ENCODE measurements at places on chromosomes 1 and 21.

DNA sequence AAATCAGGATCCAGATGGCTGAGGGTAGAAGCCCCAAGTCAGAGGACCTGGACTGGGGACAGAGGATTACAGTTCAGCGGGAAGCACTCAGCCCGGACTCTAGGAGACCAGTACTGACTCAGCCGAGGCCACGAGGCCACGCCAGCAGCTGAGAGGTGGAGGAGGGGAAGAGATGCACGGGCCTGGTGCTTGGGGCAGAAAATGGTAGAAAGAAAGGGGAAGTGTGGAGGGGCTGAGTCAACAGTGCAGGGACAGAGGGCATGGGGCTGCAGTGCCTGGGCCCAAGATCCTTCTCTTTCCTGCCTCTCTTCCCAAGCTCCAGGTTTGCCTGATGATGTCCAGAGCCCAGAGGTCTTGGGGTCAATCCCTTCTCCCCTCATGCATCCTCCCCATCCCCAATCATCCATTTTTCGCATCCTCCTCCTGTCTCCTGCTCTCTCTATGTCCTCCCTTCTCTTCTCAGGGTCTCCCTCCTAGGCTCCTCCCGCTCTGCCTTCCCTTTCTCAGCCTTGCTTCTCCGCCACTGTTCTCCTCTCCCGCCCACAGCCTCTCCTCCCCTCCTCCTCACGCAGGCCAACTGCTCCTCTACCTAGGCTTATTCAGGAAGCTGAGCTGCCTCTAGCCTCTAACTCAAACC lies 7.7 kb downstream of the ARHGEF2 start:
- DNase-seq: no peak

DNA sequence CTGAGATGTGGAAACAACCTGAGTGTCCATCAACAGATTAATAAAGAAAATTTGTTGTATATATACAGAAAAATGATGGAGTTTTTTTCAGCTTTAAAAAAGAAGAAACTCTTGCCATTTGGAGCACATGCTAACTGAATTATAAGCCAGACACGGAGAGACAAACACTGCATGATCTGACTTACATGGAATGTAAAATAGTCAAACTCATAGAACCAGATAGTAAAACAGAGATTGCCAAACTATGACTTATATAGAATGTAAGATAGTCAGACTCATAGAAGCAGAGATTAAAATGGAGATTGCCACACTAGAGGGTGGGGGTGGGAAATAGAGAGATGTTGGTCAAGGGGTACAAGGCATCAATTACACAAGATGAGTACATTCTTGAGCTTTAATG lies 1786.6 kb downstream of the PLA2G4A start:
- no peak for DNase-seq

GRCh38 chr1:3717041-3717714 lies 35.1 kb upstream of the CCDC27 start:
- DNase-seq: no peak

GRCh38 chr1:228940526-228940925 lies 205.2 kb downstream of the RHOU start:
- DNase-seq: no peak

- DNase-seq: no peak
Measured at GRCh38 chr1:175839779-175840669, 96.6 kb upstream of the TNR start.

DNA sequence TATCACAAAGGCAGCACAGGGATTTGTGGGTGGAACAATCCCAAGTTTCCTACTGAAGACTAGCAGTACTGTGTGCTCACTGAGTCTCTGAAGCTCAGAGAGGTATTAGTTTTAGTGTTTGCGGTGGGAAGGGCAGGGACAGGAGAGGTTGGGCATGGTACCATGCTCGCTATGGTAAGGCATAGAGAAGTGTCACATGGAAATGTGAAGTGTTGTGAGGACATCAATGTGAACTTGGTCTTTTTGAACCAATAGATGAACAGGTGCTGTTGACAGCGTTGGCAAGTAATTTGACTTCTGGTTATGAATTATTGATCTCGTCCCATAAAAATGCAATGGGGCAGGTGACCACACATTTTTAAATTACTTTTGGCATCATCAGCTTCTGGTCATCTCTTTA lies 55.8 kb upstream of the ADAMTS1 start:
- DNase-seq: no peak

GRCh38 chr1:30904191-30904961 lies 4.2 kb downstream of the SDC3 start:
- DNase-seq: no peak

DNA sequence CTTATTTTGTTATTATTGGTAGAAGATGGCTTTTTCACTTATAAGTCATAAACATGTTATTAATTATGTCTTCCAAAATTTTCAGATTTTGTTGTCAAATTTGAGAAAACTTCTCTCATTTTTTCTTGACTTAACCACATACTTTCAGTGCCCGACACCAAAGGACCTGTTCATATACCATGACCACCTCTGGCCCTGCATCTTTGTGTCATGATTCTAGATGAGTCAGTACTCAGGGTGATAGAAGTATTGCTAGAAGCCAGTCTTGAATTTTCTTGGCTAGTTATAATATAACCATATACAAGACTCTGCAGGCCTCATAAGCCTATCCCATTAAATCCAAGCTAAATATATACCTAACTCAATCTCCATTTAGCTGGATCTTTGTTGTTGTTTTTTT lies 35.4 kb upstream of the DPH5 start:
- DNase-seq: no peak

DNA sequence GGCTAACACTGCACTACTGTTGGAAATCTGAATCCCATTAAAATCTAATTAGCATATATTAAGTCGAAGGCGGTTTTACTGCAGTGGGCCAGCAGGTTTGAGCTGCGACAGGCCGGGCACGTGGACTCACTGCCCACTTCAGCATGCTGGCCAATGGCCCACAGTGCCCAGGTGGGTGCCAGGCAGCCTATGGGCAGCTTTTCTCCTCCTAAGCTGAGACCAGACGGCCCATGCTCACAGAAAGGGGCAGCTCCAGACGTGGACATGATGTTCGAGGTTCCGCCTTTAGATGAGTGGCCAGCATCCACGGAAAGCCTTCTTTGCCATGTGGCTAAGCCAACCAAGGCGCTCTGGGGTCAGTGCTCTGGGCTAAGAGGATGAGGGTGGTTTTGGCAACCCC lies 89.8 kb upstream of the KLHDC7A start:
- DNase-seq: no peak

DNA sequence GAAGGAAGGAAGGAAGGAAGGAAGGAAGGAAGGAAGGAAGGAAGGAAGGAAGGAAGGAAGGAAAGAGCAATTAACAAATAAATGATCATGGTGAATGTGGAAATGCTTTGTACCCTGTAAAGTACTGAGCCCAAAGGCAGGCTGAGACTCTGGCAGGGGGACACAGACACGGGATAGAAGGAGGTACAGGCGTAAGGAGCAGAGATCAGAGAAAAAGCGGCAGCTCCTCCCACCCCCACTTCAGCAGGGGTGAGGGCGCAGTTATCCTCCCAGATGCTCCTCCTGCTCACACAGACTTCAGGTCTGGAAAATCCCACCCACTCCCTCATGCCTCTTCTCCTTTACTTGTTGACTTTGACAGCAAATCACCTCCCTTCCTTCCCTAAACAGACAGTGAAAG lies 464.5 kb downstream of the MATN1 start:
- DNase-seq: no peak

- DNase-seq: no peak
Measured at GRCh38 chr1:182059936-182060335, 1.6 kb downstream of the ZNF648 start.

- no peak for DNase-seq
Measured at GRCh38 chr1:205434738-205435137, 12.9 kb upstream of the LEMD1 start.

- no peak for DNase-seq
Measured at GRCh38 chr1:233735847-233736246, 121.9 kb downstream of the KCNK1 start.

- DNase-seq: no peak
Measured at GRCh38 chr1:86714561-86715244, 10.3 kb downstream of the SH3GLB1 start.

- no peak for DNase-seq
Measured at GRCh38 chr1:31013187-31013864, 52.2 kb downstream of the PUM1 start.

- DNase-seq: no peak
Measured at GRCh38 chr1:9345922-9346321, 53.2 kb downstream of the SPSB1 start.

GRCh38 chr1:186848509-186849130 lies 19.9 kb downstream of the PLA2G4A start:
- no peak for DNase-seq

DNA sequence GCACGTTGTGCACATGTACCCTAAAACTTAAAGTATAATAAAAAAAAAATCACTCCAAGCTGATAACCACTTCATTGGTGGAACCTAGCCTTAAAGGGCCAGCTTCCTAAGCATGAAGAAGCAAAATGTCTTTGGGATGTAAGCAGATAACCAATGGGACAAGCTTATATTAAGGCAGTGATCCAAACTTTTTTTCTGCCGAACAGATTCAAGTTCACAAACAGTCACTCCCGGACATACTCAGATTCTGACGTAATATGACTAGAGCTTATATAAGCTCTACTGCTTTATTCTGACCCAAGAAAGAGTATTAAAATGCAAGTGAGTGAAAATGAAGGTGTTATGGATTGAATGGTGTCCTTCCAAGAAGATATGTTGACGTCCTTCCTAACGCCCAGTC lies 44.9 kb upstream of the HIVEP3 start:
- DNase-seq: no peak

GRCh38 chr1:235657269-235657668 lies 7.7 kb upstream of the GNG4 start:
- no peak for DNase-seq

GRCh38 chr1:116318897-116319296 lies 54.1 kb upstream of the ATP1A1 start:
- DNase-seq: no peak

DNA sequence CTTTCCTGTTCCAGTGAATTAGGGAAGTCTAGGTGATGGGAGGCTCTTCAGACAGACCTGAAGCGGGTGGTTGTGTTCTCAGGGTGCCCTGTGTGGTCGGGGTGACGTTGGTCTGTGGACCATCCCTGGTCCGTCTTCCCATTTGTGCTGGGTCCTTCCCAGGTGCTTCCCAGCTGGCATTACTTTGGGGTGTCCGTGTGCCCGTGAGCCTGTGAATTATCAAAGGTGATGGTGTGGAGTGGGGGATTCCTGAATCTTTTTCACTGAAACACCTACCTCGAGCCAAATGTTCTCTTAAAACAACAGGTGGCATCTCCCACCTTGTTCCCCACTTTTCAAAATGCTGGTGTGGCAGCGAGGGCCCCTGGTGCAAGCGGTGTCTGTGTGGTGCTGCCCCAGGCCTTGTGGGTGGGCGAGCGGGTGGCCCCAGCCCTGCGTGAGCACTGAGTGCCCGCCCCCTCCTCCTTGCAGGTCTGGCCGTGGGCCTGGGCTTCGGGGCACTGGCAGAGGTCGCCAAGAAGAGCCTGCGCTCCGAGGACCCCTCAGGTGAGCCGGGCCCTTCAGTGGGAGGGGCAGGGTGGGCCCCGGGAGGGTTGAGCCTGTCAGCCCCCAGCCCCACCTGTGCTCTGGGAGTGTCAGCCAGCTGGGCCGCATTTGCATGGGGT lies 37.0 kb downstream of the COQ8A start:
- no peak for DNase-seq

DNA sequence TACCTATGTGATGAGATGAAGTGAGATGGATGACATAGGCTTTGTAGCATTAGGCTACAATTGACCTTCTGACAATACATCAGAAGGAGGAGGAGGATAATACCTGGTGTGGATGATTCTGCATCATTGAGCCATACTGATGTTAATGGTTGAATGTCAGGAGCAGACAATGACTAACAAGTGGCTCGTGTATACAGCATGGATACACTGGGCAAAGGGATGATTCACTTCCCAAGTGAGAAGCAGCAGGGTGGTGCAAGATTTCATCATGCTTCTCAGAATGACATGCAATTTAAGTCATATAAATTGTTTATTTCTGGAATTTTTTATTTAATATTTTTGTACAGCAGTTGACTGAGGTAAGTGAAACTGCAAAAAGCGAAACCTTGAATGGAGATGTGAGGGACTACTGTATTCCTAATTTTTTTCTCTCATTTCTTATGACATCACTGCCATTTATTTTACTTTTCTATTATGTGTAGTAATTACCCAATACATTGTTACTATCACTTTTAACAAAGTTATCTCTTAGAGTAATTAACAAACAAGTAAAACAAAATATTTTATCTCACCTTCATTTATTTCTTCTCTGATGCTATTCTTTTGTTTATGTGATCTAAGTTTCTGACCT lies 34.4 kb upstream of the COP1 start:
- no peak for DNase-seq

DNA sequence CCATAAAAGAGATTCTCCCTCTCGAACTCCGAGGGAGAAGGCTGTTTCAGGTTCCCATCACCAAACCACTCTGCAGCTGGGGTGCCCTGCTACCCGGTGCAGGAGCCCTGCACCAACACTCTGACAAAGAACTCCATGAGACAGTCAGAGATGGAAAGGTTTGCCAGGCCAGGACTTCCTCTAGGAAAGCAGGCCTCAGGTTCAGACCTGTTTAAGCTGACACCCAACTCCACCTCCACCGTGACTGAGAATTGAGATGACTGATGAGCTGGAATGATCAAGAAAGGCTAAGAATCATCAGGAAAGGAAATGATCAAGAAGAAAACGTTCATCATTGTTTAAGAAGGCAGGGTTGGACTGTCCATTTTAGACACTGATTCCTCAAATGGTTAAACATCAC lies 46.2 kb upstream of the KCNE1 start:
- DNase-seq: no peak

GRCh38 chr1:27960762-27961645 lies 1.2 kb downstream of the XKR8 start:
- no peak for DNase-seq

DNA sequence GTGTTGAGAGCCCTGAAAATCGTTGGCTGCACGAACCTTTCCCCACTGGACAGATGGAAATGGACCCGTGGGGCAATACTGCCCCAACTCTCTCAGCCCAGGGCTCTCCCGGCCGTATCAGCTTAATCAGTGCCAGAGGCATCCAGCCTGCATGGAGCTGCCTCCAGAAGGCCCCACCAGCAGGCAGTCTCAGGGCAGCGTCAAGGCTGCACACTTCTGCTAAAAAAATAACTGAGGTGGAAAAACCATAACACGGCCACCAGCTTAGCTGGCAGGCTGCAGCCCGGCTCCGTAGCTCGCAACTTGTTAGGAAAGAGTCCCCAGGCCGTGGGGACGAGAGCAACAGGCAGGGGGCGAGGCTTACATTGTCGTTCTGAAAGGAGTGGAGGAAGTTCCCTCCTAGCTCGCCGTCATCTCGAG lies 27.9 kb downstream of the MRPL37 start:
- DNase-seq: no peak

All from endothelial cell (in vitro differentiated cells).